ENCODE measurements at places on chromosomes 4 and X.

- DNase-seq: no peak
Observed at GRCh38 chr4:40840255-40840984, 90.7 kb downstream of the NSUN7 start.

- DNase-seq: peak; percentile 82
Observed at GRCh38 chrX:72308566-72309296, 3.0 kb upstream of the CITED1 start.

GRCh38 chrX:41666251-41666650, 22.5 kb upstream of the GPR34 start:
- DNase-seq: no peak

GRCh38 chr4:105092768-105093167, 53.9 kb upstream of the TET2 start:
- no peak for DNase-seq

DNA sequence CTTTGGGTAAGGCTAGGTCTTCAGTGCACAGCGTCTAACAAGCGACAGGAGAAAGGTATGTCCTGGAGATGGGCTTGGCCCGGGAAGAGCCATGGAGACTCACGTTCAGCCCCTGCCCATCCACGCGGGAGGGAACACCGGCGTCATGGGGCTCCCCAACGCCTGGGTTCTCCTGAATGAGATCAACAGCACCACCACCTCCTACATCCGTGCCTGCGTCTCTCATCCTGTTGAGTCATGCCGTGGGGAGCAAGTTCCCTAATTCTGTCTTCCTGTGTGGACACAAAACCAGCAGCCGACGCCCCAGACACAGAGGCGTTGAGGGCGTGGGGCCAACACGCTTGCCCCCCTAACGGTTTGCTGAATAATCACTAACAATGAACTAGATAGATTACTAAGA, 20.1 kb upstream of the IL3RA start:
- no peak for DNase-seq

- no peak for DNase-seq
Observed at GRCh38 chrX:15546745-15547144, 46.1 kb downstream of the BMX start.

DNA sequence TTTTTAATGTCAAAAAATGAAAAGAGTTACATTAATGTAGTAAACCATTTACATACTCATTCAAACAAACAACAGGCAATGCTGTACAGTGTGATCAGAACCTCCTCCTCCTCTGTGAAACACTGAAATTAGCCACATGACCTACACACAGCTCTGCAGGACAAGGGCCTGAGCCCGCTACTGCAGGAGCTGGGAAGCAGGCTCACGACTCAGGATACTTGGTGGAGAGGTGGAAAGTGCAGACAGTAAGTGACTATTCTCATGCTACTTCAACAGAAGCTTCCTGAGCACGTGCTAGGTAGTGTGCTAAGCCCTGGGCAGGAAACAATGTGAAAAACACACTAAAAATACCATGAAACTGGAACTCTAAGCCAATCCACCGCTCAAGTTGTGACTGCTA, 56.8 kb downstream of the TAPT1 start:
- peak; percentile 48 for DNase-seq

DNA sequence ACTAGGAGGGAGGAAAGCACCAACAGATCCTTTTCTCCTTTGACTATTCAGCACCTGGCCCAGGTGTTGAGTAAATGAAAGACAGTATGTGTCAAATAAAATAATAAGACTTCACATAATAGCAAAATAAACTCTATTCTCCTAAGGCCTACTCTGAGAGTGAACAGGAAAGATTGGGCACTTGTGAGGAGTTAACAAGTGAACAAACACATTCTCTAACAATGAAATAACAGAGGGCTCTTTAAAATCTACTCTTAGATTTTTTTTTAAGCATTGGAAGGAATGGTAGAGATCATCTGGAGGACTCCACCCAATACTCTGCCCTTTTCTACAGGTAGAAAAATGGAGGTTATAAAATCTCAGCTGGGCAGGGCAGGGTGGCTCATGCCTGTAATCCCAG, 39.1 kb upstream of the NOCT start:
- DNase-seq: no peak

- DNase-seq: no peak
Observed at GRCh38 chr4:138188406-138189084, 53.6 kb downstream of the SLC7A11 start.

DNA sequence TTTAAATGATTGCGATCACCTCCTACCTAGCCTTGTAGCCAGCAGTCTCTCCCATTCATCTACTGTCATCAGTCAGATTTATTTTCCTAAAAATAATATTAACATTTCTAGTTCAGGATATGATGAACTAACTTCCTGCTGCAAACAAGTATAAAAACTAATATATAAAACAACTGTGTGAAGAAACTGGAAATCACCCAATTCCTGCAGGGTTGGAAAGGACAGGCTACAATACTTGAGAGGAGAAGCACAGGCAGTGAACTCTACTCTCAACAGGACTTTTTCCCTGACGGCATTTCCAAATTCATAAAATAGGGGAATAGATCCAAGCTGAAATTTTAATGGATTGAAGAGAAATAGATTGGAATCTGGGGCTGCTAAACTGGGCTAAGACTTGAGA, 14.2 kb upstream of the BBS12 start:
- no peak for DNase-seq

GRCh38 chr4:128227991-128228571, 59.5 kb downstream of the PGRMC2 start:
- no peak for DNase-seq

DNA sequence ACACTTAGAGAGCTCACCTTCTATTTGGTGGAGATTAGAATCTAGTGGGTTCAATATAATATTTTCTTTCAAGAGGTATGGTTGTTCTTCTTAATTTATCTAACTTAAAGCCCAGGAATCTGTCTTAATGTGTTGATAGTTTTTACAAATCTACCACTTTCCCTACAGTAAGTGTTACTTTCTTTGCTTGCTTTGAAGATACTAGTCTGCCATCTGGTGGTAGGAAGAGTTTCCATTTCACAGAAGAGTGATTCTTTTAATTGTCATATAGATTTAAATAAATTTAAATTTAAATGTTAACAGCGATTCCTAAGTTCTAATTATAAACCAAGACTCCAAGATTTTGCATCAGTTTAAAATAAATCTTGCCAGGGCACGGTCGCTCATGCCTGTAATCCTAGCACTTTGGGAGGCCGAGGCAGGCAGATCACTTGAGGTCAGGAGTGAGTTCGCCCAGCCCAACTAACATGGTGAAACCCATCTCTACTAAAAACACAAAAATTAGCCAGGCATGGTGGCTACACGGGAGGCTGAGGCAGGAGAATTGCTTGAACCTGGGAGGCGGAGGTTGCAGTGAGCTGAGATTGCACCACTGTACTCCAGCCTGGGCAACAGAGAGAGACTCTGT, 43.5 kb downstream of the NUDT9 start:
- peak; percentile 61 for DNase-seq

GRCh38 chr4:19711871-19712270, 539.8 kb upstream of the SLIT2 start:
- no peak for DNase-seq

- DNase-seq: no peak
Observed at GRCh38 chrX:39002466-39002865, 201.2 kb downstream of the MID1IP1 start.

GRCh38 chr4:143344774-143345173, 8.1 kb downstream of the GAB1 start:
- DNase-seq: no peak

GRCh38 chrX:128653524-128654060, 601.4 kb upstream of the ACTRT1 start:
- no peak for DNase-seq

- DNase-seq: no peak
Observed at GRCh38 chr4:3320361-3321023, 27.7 kb downstream of the RGS12 start.

DNA sequence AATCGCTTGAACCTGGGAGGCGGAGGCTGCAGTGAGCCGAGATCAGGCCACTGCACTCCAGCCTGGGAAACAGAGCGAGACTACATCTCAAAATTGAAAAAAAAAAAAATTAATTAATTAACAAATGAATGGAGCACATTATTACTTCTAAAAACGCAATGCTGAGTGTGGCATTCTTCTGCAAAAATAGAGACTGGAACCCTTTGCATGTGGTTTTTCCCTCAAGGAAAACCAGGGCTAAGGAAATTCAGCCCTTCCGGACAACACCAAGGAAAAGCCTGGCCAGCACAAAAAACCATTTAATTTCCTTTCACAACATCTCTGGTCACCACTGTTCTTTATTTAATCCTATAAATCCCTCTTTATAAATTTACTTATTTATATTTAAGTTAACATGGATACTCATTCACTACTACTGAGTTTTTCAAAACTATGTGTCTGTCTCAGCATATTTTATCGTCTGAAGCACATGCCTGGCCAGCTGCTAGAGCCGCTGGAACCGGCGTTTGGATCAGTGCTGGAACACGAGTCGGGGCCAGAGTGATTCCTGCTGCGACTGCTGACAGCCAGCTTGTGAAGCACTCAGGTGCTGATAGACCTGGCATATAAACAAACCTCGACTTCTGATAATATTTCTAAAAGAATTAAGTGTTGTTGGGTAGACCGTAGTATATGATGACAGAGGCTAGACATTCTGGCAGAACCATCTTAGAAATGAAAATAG, 84.5 kb upstream of the WWC2 start:
- DNase-seq: no peak

GRCh38 chr4:148812101-148812500, 369.9 kb upstream of the NR3C2 start:
- no peak for DNase-seq

GRCh38 chr4:110586131-110586850, 36.6 kb downstream of the PITX2 start:
- peak; percentile 79 for DNase-seq

- no peak for DNase-seq
Observed at GRCh38 chrX:49661881-49662280, 33.9 kb downstream of the PAGE1 start.

- DNase-seq: no peak
Observed at GRCh38 chrX:69145714-69146113, 19.5 kb downstream of the PJA1 start.

- no peak for DNase-seq
Observed at GRCh38 chrX:152899874-152900719, 2.2 kb downstream of the ZNF185 start.

DNA sequence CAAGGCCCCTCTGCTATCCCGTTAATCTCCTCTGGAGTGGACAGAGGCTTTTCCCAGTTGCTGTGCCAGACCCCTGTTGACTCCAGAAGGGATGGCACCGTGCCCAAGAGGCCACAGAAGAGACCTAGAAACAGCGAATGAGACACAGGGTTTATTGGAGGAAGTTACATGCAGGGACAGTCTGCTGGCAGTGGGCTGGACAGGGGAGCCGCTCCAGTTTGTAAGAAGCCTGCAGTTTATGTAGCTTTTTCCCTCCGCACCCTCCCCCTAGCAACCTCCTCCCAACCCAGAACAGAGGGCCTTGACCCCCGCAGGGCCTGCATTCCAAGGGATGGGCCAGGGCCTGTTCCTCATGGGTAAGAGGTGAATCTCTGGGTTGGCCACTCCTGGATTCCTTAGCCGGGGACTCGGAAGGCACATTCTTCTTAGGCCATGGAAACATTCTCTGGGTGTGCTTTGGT, 216.8 kb upstream of the PSAPL1 start:
- DNase-seq: no peak

GRCh38 chr4:168621806-168622589, 125.1 kb downstream of the PALLD start:
- no peak for DNase-seq

- no peak for DNase-seq
Observed at GRCh38 chr4:77078401-77078800, 2.6 kb upstream of the CCNI start.

DNA sequence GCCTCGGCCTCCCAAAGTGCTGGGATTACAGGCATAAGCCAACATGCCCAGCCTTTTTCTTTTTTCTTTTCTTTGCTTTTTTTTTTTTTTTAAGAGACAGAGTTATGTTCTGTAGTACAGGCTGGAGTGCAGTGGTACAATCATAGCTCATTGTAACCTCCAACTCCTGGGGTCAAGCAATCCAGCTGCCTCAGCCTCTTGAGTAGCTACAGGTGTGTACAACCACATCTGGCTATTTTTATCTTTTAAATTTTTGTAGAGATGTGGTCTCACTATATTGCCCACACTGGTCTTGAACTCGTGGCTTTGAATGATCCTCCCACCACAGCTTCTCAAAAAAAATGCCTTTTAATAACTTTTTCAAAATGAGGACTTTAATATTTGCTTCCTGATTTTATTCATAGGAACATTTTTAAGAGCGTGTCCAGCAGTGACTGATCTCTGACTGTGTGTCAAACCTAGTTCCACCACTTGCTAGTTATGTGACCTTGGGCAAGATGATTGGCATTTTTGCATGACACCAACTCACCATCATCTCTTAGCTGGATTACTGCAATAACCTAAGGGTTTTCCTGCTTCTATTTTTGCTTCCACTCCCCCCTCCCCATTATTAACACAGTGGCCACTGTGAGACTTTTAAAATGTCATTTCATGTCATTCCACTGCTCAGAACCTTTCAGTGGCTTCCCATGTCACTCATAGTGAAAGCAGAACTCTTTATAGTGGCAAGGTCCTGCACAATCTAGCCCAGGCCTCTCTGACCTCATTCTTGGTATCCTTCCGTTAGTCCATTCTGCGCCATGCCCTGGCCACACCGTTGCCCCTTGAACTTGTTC, 4.5 kb upstream of the TNIP3 start:
- no peak for DNase-seq

GRCh38 chr4:3340038-3340699, 47.3 kb downstream of the RGS12 start:
- no peak for DNase-seq

GRCh38 chrX:70033348-70034051, 16.2 kb downstream of the AWAT2 start:
- DNase-seq: peak; percentile 79

DNA sequence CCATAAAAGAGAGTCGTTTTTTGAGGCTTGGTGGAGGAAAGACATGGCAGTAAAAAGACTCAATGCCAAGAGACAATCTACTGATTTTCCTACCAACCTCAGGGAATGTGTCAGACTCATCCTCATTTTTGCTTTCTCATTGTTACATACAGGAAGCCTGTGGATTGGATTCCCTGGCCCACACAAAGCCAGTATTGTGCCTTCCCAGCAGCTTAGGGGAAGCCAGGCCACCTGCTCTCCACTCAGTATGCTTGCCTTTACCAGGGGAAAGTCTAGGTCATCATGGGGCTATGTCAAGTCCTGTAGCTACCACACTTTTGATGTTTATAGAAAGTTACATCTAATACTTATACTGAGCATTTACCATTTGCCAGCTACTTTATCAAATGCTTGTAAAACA, 11.0 kb downstream of the BMX start:
- no peak for DNase-seq

DNA sequence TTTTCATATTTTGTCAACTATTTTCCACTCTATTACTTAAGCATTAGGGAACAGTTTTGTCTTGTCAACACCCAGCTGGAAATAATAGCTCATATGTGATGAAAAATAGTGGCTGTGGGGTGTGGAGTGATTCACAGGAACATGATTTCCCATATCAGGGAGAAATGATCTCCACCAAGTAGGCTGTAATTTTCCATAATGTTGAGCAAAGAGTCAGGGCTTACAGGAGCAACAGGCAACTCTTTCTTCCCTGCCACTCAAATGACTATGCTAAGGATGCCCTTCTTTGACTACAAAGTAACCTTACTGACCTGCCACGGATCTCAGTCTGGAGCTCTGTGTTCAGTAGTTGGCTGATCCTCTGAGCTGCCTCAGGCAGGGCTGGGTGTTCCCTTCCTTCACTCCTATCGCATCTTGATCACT, 90.0 kb upstream of the GATB start:
- DNase-seq: no peak

Data from HAP-1 (cell line).